ENCODE measurements at places on chromosomes 16 and 17. TPM values are rescaled to one million over a fixed set of nuclear protein-coding genes. Genes with fewer than 3 reads are reported as not detected.

Gene LLGL2
- total RNA-seq, result 34.2 TPM

Gene TRPV2
- total RNA-seq, result 1.2 TPM

DNA sequence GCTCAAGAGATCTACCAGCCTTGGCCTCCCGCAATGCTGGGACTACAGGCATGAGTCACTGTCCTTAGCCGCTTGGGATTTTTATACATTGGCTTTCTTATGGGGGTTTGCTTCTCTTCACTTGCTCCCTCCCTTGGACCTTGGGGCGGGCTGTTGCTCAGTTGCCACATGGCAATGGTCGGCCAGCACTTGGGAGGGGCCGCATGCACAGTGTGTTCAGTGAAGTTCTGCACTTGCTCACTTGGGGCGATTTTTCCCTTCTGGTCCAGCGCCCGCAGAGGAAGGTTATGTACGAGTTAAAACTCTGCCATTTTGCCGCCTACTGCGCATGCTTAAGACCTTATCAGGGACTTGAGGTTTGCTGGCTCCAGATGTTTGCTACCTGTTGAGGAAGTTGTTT is 1367.6 kb upstream of the CDH8 start:
- no peak for DNase-seq

DNA sequence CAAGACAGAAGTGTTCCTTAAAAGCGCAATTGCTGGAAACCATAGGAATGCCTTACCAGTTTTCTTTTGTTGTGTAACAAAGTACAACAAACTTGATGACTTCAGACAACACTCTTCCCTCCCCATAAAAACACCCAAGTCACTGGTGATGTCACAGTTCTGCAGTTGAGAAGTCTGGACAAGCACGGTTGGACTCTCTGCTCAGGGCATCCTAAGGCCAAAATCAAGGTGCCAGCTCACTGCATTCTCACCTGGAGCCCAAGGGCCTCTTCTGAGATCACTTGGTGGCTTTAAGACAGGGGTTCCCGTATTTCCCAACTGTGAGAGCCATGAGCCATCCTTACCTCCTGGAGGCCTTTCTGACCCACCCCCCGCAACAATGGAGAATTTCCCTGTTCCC is 45.6 kb upstream of the MEAK7 start:
- DNase-seq, result no peak

Gene MMP28
- not detected for total RNA-seq

- no peak for DNase-seq
Measured at GRCh38 chr17:11558681-11559234, 39.5 kb upstream of the DNAH9 start.

Gene FA2H
- 10.7 TPM for total RNA-seq

Gene ABCA9
- total RNA-seq, result not detected

DNA sequence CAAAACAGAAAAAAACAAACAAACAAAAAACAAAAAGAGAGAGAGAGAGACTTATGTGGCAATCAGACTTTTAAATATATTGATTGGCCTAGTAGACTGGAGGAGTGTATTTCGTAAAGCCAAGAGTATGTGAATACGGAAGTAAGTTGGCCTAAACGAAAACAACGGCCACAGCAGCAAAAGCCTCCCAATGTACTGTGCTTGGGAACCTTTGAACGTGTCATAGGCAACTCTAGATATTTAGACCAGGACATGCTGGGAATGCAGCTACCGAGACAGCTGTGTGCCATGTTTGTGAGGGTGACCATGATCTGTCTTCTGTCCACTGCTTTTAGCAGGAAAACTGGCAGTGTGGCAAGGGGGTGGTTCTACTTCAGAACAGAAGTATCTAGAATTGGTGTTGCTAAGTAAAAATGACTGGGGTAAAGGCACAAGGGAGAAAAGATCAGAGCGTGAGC is 7.4 kb downstream of the MAF start:
- no peak for DNase-seq

Gene ABCC11
- not detected for total RNA-seq

GRCh38 chr17:34930283-34930682 is 31.0 kb downstream of the CCT6B start:
- DNase-seq, result no peak

DNA sequence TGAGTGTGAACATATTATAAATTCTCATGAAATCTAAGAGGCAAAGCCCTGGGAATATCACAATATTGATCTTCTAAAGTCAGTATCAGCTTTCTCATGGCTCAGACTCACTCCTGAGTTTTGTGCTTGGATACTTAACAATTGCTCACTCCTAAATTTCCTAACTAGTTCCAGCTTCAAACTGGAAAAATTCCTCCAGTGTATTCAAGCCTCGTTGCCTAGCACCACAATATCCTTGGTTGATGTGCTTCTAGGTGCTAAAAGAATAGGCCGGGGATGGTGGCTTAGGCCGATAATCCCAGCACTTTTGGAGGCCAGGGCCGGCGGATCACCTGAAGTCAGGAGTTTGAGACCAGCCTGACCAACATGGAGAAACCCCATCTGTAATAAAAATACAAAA is 62.5 kb downstream of the XYLT1 start:
- DNase-seq, result no peak

Gene CORO6
- 6.6 TPM for total RNA-seq

DNA sequence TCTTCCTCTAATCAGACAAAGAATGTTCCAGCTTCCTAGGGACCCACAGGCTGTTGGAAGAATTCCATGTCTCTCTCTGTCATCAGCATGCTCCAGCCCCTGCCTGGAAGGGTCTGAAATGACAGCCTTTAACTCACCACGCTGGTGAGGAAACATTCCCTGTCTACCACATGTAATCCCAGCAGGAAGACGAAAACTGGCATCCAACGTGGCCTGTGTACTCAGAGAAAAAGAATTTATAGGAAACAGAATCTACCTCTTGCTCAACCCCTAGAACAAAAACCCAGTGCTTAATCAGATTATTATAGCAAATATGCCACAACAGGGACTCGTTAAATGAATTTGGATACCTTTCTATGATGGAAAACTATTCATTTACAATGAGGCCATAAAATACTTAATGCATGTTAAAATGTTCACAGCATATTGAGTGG is 147.3 kb upstream of the FOXF1 start:
- no peak for DNase-seq

DNA sequence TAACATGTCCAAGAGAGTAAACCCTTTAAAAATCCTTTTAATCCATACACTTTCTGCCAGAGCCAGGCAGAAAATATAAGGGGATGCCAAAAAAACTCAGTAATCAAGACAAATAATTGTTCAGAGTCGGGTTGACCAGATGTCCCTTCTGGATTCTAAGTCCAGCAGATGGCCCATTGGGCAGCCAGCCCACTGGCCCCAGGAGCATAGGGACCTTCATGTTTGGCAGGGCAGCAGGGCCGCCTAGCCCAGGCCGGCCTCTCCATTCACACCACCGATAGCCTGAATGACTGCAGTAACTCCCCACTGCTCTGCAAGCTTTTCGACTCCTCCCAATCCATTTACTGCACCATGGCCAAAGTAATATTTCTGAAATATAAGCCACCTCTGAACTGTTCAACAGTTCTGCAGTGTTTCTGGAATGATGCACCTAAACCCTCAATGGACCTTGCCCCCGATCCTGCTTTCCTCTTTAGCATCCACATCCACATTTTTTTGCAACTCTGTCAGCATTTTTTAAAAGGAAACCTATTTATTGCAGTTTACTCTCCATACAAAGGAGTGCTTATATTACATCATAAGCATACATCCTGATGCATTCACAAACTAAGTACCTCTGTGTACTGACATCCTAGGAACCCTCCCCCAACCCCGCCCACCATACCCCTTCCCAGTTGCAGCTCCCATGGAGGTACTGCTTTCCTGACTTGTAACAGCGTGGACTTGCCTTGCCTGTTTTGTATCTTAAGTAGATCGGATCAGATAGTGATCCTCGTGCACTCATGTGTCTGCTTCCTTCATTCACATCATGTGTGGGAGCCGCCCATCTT is 46.4 kb downstream of the LDHD start:
- DNase-seq, result no peak

Gene TP53TG3E
- not detected for total RNA-seq
